Umbilical cord (tissue), 2 donors: ENCODE measurements at places on chromosomes 11 and 22. TPM values are rescaled to one million over a fixed set of nuclear protein-coding genes. Genes with fewer than 3 reads are reported as not detected.

GRCh38 chr11:121337740-121338272 is 45.2 kb downstream of the SC5D start:
- no peak for DNase-seq

GRCh38 chr11:123020968-123021367 is 39.3 kb upstream of the BSX start:
- DNase-seq = peak; percentile 13

GRCh38 chr22:28939394-28939793 is 56.0 kb downstream of the ZNRF3 start:
- no peak for DNase-seq

Gene ZDHHC24
- total RNA-seq = 5.8 TPM

Gene GPHA2
- not detected for total RNA-seq
